Jurkat, Clone E6-1 (cell line): ENCODE measurements at places on chromosomes 6 and 20.
A peak's percentile ranks its signal among the peaks of the same experiment; 100 is the strongest.

GRCh38 chr6:150273457-150274309, 95.1 kb upstream of the IYD start:
- no peak for DNase-seq

- DNase-seq = peak; percentile 68
These were observed 16.1 kb downstream of the FGD2 start for GRCh38 chr6:37021356-37022129.

- no peak for DNase-seq
These were observed 129.2 kb downstream of the TENT5A start for GRCh38 chr6:81623106-81623759.

GRCh38 chr6:107488875-107489635, 862 bp upstream of the SOBP start:
- DNase-seq = no peak

GRCh38 chr20:23419995-23420901, 1.0 kb downstream of the NAPB start:
- DNase-seq = no peak
